NCI-H2029 treated with DMSO at 0.1 percent for 48 hours (cell line): ENCODE measurements at places on chromosomes 2 and 18.

DNA sequence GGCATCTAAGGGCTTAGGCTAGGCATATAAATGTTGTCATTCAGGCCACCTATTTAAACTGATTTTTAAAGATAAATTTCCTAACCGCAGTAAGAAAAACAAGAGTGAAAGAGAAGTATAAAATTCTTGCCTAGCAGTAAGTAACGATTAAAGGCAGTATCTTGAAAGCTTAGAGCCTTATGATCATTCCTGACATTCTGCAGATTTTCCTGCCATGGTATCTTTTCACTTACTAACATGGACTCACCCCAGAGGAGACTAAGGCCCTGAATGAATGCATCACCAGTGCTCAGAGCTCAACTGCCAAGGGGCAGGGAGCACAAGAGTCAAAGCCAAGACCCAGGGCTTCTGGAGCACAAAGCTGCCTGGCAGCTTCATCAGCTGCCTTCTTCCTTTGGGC, 133.1 kb downstream of the GCA start:
- DNase-seq = no peak

DNA sequence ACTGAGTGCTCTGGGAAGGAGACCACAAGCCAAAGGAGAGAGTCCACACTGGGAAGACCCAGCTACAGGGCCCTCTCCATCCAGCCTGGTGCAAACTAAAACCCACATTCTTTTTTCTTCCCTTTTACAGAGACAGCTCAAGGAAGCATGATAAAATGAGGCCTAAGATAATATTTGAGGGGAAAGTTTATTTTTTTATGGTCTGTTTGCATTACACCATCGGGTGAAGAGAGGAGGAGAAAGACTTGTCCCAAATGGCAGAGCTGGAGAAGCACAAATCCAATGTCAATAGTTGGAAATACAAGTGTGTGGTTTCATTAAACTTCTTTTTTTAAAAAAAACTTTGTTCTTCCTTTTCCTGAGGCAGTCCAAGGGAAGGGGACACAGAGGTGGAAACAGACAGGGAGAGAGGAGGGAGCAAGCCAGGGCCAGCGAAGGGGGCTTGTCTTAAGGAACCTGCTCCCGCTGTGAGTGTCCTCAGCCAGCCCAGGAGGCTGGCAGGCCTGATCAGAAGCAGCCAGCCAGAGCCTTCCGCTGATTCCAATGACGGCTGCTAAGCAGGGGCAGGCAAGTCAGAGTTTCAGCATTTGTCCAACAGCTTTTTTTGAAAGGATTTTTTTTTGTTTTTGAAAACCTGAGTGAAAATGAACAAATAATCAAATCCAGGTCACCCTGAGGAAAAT, 203.8 kb upstream of the SIX2 start:
- no peak for DNase-seq

- DNase-seq = no peak
Measured at GRCh38 chr18:23592911-23593310, 6.6 kb upstream of the NPC1 start.

GRCh38 chr2:105384216-105384615, 14.6 kb downstream of the FHL2 start:
- no peak for DNase-seq

- DNase-seq = no peak
Measured at GRCh38 chr2:150286730-150287362, 200.6 kb downstream of the RND3 start.

DNA sequence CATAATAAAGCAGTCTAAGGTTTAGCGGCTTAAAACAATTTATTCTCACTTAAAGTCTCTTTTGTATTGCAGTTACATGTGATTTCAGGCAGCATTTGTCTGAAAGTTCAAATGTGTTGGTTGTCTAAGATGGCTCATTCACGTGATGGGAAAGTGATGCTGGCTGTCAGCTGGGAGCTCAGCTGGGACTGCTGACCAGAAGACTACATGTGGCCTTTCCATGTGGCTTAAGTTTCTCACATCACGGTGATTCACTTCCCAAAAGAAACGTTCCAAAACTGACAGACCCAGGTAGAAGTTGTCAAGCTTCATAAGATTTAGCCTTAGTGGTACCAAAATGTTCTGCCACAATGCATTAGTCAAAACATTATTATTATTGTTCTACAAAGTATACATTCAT, 76.9 kb downstream of the TMEM131 start:
- DNase-seq = no peak

- no peak for DNase-seq
Measured at GRCh38 chr18:46449499-46449898, 207.5 kb downstream of the LOXHD1 start.

DNA sequence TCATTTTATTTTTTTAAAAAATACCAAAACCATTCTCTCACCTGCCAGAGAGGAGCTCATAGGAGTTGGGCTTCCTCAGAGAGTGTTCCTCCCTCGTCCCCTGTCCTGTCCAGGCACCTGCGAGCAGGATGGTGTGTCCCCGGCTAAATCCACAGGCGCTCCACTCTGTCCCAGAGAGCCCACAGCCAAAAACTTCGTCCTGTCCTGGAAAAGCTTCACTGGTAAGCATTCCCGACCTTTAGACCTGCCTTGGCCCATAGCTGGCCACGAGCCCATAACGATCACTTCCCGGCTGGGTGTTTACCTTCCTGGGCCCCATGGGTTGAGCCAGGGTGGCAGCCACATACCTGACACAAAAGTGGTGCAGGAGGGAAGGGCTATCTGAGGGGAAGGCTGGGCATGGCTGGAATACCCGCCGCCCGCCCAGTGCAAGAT, at the start of gene NGEF:
TSS of gene NGEF (minus strand) at position 230 of the 435 bp plus-strand sequence. CDS start 38,366 bp downstream, outside the sequence.
- no peak for DNase-seq
